Activated T-cell treated with anti-CD3 and anti-CD28 coated beads for 4 hours (primary cell): ENCODE measurements at places on chromosomes 12 and 14.

DNA sequence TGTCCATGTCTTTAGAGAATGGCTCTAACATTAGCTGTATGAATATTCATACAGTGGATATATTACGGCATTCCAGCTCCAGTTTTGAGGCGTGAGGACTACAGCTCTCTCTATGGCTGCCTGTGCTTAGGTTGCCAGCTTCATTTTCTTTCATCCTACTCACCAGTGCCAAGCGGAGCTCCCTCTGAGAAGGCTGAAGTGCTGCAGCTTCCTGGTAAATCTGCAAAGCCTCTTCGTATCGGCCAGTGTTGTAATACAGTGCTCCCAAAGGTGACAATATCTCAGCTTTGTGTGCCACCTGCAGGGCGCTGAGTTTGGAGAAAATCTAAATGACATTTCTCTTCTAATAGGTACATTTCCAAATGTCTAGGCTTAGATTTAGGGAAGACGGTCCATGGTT, 19.8 kb upstream of the OVCH1 start:
- DNase-seq, result no peak

GRCh38 chr12:122672515-122672914, 30.6 kb downstream of the HCAR2 start:
- no peak for DNase-seq

GRCh38 chr12:558580-558979, 98.8 kb downstream of the B4GALNT3 start:
- DNase-seq, result no peak

DNA sequence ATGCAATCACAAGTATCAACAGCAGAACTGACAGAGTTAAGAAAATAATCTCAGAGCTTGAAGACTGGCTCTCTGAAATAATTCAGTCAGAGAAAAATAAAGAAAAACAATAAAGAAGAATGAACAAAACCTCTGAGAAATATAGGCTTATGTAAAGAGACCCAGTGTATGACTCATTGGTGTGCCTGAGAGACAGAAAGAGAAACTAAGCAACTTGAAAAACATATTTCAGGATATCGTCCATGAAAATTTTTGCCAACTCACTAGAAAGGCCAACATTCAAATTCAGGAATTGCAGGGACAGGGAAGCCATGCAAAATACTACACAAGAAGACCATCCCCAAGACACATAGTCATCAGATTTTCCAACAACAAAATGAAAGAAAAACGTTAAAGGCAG, 56.2 kb downstream of the APOBEC1 start:
- DNase-seq, result no peak

GRCh38 chr12:109084425-109084824, 8.8 kb downstream of the ALKBH2 start:
- no peak for DNase-seq

DNA sequence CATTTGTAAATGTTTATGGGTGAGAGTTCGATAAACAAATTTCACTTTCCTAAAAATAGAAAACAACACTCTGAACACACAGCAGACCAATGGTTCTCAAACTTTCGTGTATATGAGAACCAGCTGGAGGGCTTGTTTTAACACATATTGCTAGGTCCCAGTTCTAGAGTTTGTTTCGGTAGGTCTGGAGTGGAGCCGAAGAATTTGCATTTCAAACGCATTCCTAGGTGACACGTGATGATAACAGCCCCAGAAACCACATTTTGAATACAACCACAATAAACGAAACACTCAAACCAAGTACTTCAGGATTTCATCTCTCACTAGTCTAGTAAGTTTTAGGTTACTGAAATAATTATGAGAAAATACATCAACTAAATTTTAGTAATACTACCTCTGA, 17.1 kb downstream of the SEC23A start:
- DNase-seq, result no peak

- DNase-seq, result no peak
Measured at GRCh38 chr12:12936983-12937491, 14.9 kb downstream of the GPRC5D start.

- no peak for DNase-seq
Measured at GRCh38 chr14:89501381-89501780, 84.3 kb upstream of the FOXN3 start.

GRCh38 chr14:105087308-105087962, 22.2 kb upstream of the GPR132 start:
- no peak for DNase-seq

DNA sequence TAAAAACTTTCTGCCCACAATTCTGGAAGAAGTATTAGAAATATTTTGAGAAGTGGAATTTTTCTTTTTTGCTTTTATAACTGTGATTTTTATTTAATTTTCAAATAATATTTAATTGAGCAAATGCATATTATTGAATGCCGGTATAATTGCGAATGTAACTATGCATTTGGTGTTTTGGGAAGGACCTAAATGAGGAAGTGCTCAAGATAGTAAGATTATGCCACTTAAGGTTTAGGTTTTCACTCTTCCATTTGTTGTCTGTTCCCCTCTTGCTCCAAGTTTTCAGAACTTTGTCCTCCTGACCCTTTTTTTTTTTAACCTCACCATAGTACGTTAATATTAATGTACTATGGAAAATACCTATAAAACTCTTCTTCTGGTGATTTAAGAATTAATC, 85.8 kb downstream of the KIAA0586 start:
- DNase-seq, result no peak

DNA sequence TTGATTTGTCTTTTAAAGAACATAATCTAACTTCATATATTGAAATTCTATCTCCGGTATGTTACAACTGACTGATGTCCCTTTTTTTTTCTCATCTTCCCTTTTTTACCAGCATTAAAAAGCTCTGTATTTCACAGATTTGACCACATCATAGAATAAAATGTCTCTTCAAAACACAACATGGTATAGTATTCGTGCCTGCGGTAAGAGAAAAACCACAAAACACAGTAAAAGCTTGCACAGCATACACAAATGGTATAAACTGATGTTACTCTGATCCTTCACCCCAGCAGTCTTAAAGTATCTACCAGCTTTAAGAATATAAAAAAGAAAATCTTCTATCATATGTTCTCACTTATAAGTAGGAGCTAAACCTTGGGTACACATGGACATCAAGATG, 83.4 kb downstream of the HECTD1 start:
- DNase-seq, result no peak

DNA sequence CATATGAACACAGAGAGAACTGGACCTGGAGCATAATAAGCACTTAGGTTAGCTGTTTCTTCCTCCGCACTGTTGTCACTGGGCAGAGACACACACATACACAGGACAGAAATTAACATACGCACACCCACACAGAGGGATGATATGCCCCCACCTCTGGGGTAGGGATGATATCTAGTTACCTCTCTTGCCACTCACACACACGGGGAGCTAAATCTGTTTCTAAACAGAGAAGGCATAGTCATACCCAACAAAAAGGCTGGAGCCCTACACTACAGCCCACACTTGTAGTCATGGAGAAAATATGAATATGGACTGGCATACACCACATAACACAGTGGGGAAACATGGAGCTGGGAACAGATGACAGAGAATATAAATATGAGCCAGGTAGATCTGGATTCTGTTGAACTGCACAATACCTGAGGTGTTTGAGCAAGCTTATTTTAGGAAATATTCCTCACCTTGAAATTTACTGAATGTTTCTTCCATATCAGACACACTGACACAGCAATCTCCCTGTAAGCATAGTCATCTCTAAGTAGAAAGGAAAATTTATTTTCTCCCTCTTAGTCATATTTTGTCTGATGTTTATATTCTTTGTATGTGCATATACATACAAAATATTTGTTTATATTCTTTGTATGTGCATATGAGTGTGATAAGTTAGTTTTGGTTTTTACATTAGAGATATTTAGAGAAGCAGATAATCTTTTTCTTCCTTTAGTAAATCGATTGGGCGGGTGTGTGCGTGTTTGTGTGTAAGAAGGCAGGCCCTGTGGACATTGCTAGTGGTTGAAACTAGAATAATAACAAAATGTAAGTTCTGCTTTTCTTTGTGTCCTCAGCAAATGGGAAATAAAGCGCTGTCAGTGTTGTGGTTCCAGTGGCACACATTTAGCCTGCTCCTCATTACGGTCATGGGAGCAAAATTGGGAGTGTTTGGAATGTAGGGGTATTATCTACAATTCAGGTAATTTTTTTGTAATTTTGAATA, 20.9 kb upstream of the SCFD1 start:
- DNase-seq, result no peak

DNA sequence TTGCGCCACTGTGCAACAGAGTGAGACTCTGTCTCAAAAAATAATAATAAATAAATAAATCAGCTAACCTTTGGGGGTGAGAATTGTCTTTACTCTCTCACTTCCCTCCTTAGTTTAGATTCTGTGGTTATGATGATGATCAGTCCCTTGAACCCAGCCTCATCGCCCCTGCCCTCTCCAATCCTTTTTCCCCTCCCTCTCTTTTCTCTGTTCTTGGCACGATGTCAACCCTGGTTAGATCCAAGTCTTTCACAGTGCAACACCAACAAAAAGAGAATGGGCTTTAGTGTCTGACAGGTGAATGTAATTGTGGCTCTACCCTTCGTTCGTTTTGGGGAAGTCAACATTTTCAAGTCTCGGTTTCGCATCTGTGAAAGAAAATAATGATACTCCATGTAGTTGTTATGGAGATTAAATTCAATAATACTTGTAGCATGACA, 59.0 kb downstream of the NTN4 start:
- no peak for DNase-seq

DNA sequence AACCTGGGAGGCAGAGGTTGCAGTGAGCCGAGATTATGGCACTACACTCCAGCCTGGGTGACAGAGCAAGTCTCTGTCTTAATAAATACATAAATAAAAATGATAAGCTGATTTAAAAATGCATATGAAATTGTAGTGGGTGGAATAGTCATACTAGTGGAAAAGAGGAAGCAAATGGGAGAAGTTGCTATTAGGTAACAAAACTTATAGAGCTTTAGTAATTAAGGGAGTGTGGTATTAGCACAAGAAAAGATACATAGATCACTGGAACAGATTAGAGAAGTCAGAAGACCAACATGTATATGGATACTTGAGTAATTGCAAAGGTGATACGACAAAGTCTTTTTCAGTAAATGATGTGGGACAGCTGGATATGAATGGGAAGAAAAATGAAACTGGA, 26.5 kb downstream of the TECPR2 start:
- DNase-seq, result no peak

GRCh38 chr12:8080120-8080519, 2.0 kb upstream of the NECAP1 start:
- no peak for DNase-seq

DNA sequence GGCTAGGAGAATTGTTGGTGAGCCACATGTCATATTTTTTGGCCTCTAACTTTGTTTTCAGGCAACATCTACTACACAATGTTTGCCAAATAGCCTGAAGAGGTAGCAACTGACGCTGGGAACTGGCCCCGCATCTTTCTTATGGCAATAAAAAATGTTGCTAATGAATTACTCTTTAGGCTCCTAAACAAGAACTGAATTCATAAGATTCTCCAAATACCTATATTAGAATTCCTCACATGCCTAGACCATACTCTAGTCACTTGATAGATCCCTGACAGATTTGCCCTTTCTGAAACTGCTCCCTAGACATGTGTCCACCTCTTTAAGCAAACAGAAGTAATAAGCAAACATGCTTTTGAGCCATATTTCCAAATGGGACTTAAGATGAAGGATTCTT, 209.0 kb upstream of the ATXN7L3B start:
- DNase-seq, result no peak

DNA sequence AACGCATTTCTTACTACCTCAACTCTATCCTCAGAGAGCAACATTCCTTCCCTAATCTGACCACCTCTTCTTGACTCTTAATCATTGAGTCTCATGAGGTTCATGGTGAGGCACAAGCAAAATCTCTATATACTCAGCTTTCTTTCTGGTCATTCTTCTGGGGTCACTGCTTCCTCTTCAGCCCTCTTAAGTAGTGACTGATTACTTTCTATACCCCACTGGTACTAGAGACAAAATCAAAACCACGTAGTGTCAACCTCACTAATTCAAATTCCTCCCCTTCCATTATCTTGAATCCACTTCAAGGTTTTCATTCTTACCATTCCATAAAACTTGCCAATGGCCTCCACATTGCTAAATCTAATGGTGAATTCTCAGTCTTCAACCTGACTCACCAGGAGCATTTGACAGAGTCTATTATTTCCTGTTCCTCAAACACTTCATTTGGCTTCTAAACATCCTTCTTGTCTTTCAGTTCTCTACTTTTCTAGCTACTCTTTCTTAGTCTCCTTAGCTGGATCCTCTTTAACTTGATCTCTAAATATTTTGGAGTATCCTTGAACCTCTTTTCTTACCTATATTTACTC, 6.8 kb downstream of the WDHD1 start:
- no peak for DNase-seq

DNA sequence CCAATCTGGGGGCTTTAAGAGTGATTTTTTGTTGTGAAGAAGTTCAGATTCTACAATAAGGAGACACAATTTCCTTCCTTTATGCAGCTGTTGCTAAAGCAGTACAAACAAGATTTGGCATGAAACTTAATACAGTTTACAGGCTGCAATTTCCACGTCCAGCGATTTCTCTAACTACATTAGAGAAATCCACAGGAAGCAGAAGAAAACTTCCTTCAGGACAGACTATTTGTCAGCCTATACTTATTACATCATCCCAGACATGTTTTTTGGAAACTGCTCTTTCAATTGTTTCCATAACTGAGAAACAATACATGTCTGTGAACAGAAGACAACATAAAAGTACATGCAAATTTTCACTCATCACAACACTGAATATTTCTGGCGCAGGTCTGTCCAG, 204.3 kb downstream of the TTC7B start:
- DNase-seq, result no peak

DNA sequence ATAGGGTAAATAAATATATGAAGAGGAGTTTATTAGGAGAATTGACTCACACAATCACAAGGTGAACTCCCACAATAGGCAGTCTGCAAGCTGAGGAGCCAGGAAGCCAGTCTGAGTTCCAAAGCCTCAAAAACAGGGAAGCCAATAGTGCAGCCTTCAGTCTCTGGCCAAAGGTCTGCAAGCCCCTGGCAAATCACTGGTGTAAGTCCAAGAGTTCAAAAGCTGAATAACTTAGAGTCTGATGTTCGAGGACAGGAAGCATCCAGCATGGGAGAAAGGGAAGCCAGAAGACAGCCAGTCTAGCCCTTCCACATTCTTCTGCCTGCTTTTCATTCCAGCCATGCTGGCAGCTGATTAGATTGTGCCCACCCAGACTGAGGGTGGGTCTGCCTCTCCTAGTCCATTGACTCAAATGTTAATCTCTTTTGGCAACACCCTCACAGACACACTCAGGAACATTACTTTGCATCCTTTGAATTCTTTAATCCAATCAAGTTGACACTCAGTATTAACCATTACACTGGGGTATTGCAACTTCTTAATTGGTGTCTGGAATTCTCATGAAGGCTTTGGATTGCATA, 736.5 kb upstream of the LMO3 start:
- DNase-seq, result no peak

DNA sequence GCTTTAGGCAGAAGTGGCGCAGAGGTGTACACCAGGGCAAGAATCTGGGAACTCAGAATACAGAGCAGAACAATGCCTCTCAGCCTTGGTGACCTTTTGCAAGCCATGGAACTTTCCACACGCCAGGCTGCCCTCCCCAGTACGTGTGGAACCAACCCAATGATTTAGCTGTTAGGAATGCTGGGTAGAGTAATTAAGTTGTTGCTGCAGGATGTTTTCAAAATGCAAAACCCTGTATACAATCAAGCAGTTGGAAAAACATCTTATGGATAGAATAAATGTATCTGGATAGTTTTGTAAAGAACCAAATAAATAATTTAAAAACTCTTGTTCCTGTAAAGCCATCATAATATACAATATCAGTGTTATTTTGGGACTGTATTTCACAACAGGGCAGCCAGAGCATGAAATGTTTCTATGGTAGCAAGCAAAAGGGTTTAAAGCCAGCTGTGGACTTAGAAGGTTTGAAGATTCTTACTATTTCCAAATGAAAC, 19.4 kb downstream of the PPP1R36 start:
- no peak for DNase-seq

GRCh38 chr12:87671757-87672156, 357.4 kb downstream of the C12orf50 start:
- DNase-seq, result no peak
